ENCODE measurements at places on chromosomes 4 and X.

GRCh38 chr4:79918292-79918691 is 154.7 kb downstream of the ANTXR2 start:
- no peak for DNase-seq

GRCh38 chr4:80705311-80705710 is 325.2 kb upstream of the BMP3 start:
- no peak for DNase-seq

GRCh38 chrX:43269201-43269600 is 386.9 kb upstream of the MAOA start:
- no peak for DNase-seq

DNA sequence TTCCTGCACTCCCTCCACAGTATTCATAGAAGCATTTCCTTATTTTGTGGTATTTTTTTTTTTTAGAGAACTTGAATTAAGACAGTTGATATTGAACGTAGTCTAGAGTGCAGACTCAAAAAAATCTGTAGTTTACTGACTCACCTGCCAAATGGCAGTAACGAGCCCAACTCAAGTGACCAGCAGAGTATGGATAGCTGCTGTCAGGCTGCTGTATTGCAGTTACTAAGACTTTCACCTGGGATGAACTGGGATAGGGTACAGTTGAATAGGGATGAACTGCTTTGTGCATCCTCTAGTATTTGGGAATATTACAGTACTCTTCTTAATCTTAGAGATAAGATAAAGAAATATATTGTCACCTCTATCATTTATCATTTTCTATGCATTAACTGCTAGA is 7.0 kb upstream of the SLC7A11 start:
- no peak for DNase-seq

DNA sequence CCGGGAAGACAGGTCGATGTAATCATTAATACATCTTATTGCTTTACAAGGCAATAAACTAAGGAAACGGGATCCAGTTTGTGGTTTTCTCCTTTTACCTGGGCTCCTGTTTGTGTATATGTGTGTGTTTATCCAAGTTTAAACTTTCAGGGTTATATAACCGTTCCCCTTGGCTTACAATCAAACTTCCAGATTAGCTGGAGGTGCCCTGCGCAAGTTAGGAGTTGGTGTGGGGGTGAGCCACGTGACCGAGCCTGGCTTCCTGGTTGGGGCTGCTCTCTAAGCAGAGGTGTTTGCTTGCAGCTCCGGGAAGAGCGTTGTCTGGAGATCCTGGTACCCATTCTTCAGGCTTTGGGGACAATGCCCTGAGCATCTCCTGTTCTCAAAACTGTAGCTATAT is 129.2 kb downstream of the FHDC1 start:
- no peak for DNase-seq

GRCh38 chrX:38220024-38220414 is 652 bp downstream of the SRPX start:
- peak; percentile 0 for DNase-seq

GRCh38 chr4:26806331-26806730 is 54.3 kb upstream of the STIM2 start:
- no peak for DNase-seq

DNA sequence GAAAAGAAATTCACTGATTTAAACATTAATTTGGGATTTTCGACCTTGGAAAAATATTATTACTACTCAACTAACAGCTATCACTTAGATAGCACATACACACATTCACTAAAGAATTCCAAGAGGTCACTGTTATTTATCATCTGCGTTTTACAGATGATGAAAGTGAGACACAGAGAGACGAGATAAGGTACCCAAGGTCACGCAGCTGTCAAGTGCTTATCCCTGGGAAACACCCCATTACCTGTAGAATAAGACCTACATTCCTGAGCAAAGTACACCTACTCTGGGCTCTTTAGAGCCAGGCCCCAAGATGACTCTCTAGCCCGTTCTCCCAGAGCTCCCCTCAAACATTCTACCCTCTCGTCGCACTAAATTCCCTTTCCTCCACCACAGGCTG is 48.6 kb downstream of the HAUS3 start:
- no peak for DNase-seq

DNA sequence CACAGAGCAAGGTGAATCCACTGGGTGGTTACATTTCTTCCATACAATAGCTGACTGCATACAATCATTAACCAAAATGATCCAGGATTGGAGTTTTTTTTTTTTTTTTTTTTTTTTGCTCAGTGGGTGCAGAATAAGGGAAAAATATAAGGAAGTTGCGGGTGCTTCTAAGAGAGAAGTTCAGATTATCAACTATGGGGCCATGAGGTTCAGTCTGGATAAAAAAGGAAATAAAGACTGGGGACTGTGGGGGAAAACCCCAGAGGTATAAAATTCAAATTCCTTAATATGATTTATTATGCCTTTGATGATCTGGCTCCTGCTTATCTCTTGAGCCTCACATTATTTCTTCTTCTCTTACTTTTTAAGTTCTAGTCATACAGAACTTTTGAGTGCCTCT is 5.9 kb upstream of the EIF1AX start:
- DNase-seq, result no peak

- DNase-seq, result no peak
These were observed 11.7 kb downstream of the XK start for GRCh38 chrX:37697169-37697760.

GRCh38 chr4:127622921-127623796 is 9.6 kb upstream of the INTU start:
- no peak for DNase-seq

Measured in CD4-positive, alpha-beta T cell treated with Interleukin-10 for 1 hour (primary cell).